Progenitor cell of endocrine pancreas (in vitro differentiated cells): ENCODE measurements at places on chromosomes 1 and 21.

- no peak overlapping the region for H3K27ac ChIP-seq
- H3K4me3 ChIP-seq = peak overlapping the region; percentile 33
- H3K36me3 ChIP-seq = no peaks in the 10 kb centered on the region
- DNase-seq = peak; percentile 50
These were observed 26.1 kb upstream of the SMIM12 start for GRCh38 chr1:34885405-34886247.

DNA sequence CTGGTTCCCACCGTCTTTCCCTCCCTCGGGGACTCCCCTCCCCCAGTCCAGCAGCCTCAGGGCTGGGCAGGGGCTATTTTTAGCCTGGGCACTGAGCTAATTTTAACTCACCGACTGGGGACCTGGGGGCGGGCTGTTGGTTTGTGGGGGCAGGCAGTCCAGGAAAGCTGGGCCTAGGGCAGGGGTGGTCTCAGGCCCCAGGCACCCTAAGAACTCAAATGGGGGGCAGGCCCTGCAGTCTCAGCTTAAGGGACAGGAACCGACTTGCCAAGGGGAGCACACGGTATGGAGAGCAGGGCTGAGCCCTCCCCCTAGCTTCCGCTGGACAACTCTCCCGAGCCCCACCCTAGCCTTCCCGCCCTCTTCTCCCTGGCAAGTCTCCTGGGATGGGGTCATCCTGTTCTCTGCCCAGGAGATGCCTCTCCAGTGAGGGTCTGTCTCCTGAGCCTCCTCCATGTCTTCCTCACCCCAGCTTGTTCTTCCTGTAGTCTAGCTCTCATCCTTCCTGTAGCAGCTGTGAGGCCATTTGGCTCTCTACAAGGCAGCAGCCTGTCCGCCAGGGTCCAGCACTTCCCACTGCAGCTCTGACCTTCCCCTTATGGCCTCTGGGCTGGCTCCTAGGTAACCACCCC is 10.1 kb downstream of the MEF2D start:
- DNase-seq = no peak
- no peak overlapping the region for H3K4me3 ChIP-seq
- no peaks in the 10 kb centered on the region for H3K27me3 ChIP-seq

- peaks cover 3% of the 10 kb centered on the region for H3K4me1 ChIP-seq
- DNase-seq = no peak
- no peak overlapping the region for H3K4me3 ChIP-seq
- no peak overlapping the region for H3K27ac ChIP-seq
- no peaks in the 10 kb centered on the region for H3K36me3 ChIP-seq
These were observed 446.8 kb upstream of the PLXNA2 start for GRCh38 chr1:208691012-208691411.

DNA sequence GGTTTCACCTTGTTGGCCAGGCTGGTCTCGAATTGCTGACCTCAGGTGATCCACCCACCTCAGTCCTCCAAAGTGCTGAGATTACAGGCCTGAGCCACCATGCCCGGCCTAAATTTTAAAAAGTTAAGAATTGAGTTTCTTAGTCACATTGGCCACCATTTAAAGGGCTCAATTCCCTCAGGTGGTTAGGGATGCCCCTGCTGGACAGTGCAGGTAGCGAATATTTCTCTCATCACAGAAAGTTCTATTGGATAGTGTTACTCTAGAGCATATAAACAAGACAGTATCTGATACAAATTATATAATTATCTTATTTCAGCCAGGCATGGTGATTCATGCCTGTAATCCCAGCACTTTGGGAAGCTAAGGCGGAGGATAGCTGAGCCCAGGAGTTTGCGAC is 320.2 kb downstream of the ZP4 start:
- H3K27me3 ChIP-seq = no peaks in the 10 kb centered on the region
- no peaks in the 10 kb centered on the region for H3K36me3 ChIP-seq
- H3K27ac ChIP-seq = no peak overlapping the region
- no peak overlapping the region for H3K4me3 ChIP-seq
- no peaks in the 10 kb centered on the region for H3K4me1 ChIP-seq

DNA sequence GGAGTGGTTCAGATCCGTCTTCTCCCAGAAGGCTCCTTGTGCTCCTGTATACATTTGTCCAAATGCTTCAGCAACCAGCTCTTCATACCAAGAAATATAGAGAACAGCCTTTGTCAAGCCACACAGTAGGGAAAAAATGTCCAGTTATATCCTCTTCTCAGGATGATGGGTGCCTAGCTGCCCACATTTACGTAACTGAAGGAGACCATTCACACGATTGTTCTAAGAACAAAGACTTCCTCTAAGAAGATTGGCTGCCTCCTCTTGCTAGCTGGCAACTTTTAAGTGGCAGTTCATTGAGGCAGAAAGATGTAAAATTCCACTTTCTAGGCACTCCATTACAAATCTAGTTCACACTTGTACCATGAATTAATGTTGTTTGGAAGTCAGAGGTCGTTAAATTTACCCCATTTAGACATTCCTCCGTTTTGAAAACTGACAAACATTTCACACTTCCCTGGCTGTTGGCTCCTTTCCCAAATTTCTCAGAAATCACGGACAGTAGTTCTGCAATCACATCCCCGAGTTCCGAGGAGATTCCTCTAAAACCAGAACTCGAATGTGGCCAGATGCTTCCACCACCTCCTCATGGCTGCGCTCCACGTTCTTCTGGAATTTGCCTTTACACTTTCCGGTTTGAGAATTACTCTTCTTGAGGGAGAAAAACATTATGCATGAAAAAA is 45.6 kb upstream of the CSF1 start:
- H3K4me3 ChIP-seq = no peak overlapping the region
- DNase-seq = no peak
- no peak overlapping the region for H3K27ac ChIP-seq
- peaks cover 25% of the 10 kb centered on the region for H3K27me3 ChIP-seq
- no peaks in the 10 kb centered on the region for H3K36me3 ChIP-seq

DNA sequence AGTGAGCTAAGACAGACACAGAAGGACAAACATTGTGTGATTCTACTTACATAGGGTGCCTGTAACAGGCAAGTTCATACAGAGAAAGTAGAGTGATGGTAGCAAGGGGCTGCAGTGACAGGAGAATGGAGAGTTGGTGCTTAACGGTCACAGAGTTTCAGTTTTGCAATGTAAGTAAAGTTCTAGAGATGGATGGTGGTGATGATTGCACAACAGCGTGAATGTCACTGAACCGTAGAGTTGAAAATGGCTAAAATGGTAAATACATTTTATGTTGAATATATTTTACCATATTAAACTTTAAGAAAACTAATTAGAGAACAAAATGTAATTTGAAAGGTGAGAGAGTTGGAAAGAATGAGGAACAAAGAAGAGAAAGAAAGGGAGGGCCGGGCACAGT is 8.7 kb downstream of the CFAP107 start:
- H3K27ac ChIP-seq = no peak overlapping the region
- H3K4me1 ChIP-seq = peaks cover 13% of the 10 kb centered on the region
- peaks cover 12% of the 10 kb centered on the region for H3K27me3 ChIP-seq
- no peak for DNase-seq
- no peaks in the 10 kb centered on the region for H3K36me3 ChIP-seq

DNA sequence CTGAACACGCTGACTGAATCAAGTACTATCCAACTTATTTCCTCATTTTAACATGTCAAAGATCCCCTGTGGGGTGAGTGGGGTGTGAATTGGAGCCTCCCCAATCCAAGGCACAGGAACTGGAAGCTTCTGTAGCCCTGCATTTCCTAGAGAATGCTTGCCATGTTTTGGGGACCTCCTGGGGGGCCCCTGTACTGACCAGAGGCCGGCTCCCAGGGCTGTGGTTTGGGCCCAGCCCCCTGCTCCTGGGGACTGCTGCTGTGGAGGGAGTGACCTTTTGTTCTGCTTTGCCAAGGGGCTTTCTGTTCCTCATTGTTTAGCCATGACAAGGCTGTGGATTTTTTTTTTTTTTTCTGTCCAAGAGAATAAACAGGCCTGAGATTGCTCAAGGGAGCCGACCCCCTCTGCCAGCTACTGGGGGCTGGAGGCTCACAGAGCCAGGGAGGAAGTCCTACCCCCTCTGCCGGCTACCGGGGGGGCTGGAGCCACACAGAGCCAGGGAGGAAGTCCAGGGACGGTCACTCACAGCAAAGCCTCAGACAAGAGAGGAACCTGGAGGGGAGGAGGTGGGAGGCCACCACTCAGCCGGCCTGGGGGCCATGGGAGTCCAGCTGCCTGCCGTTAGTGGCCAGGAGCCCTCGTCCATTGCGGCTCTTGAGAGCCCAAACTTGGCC is 17.4 kb downstream of the TNFRSF1B start:
- H3K4me3 ChIP-seq = no peak overlapping the region
- peaks cover 8% of the 10 kb centered on the region for H3K4me1 ChIP-seq
- peaks cover 3% of the 10 kb centered on the region for H3K27me3 ChIP-seq
- DNase-seq = no peak
- no peaks in the 10 kb centered on the region for H3K36me3 ChIP-seq
- peak overlapping the region; percentile 88 for H3K27ac ChIP-seq

DNA sequence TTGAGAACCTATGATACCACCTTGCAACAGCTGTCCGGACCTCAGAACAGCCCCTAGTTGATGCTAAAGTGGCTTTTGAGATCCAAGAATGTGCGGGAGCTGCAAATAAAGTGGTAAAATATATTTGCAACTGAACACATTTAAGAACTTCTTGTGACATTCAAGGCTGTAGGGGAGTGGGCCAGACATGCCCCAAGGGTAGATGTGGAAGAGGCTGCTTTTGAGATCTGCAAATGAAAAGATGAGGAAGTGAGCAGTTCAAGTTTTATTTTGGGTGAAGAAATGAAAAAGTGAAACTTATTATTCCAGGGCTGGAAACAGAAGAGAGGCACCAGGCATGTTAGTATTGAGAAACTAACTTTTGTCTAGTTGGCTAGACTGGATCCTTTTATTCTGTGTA is 359.5 kb upstream of the PLXNA2 start:
- no peak overlapping the region for H3K4me3 ChIP-seq
- peaks cover 8% of the 10 kb centered on the region for H3K27me3 ChIP-seq
- H3K4me1 ChIP-seq = peaks cover 13% of the 10 kb centered on the region
- no peak overlapping the region for H3K27ac ChIP-seq
- no peaks in the 10 kb centered on the region for H3K36me3 ChIP-seq
- no peak for DNase-seq

DNA sequence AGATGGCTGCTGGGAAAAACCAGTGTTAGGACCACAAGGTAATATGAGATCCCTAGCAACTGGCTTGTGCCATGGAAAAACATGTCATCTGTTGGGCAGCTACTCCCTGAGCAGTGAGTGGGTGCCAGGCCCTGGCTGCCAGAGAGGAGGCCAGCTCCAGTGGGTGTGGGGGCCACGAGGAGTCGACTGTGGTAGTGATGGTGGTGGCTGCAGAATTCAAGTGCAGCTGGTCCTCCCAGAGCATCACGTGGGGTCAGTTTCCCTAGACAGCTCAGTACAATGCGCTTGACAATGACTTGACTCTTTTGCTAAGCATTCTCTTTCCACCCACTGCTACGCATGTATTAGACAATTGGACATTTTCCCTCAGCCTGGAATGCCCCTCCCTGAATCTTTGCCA is 14.5 kb upstream of the CDC42 start:
- no peaks in the 10 kb centered on the region for H3K36me3 ChIP-seq
- no peak overlapping the region for H3K4me3 ChIP-seq
- peaks cover 11% of the 10 kb centered on the region for H3K4me1 ChIP-seq
- no peak for DNase-seq
- H3K27ac ChIP-seq = no peak overlapping the region

GRCh38 chr1:230760360-230760827 is 13.2 kb downstream of the CAPN9 start:
- H3K36me3 ChIP-seq = peaks cover 2% of the 10 kb centered on the region
- H3K4me1 ChIP-seq = peaks cover 11% of the 10 kb centered on the region
- H3K4me3 ChIP-seq = no peak overlapping the region
- no peak for DNase-seq

GRCh38 chr21:37531431-37531932 is 164.9 kb downstream of the DYRK1A start:
- no peak for DNase-seq
- no peak overlapping the region for H3K4me3 ChIP-seq
- peaks cover 4% of the 10 kb centered on the region for H3K27me3 ChIP-seq
- H3K4me1 ChIP-seq = peaks cover 3% of the 10 kb centered on the region
- H3K36me3 ChIP-seq = peaks cover under 1% of the 10 kb centered on the region

- DNase-seq = no peak
- H3K27me3 ChIP-seq = no peaks in the 10 kb centered on the region
- H3K4me1 ChIP-seq = no peaks in the 10 kb centered on the region
- H3K27ac ChIP-seq = no peak overlapping the region
These were observed 717.4 kb upstream of the ZP4 start for GRCh38 chr1:238608144-238608543.

- no peaks in the 10 kb centered on the region for H3K36me3 ChIP-seq
- no peak overlapping the region for H3K27ac ChIP-seq
- H3K4me1 ChIP-seq = peaks cover 17% of the 10 kb centered on the region
- DNase-seq = no peak
These were observed 149.9 kb downstream of the CLIC6 start for GRCh38 chr21:34818662-34819158.

- no peaks in the 10 kb centered on the region for H3K4me1 ChIP-seq
- H3K27ac ChIP-seq = no peak overlapping the region
- H3K27me3 ChIP-seq = no peaks in the 10 kb centered on the region
These were observed 11.9 kb downstream of the PACC1 start for GRCh38 chr1:212402666-212403321.

DNA sequence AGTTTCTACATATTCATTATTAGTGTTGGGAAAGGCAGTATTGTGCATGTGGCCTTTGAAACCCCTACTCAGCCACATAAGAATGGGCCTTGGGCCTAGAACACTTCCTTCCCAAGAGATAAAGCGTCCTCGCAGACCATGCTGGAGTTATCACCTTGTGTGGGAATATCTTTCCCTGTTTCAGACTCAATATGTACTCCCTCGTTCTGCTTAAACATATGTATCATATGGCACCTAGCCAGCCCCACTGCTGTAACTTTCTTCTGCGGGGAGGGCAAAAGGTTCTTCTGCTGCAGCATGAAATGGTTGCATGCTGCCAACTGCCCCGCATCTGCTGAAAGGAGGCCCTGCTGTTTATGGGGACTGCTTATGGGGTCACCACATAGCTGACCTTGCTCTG is 92.0 kb downstream of the CRB1 start:
- H3K27me3 ChIP-seq = no peaks in the 10 kb centered on the region
- DNase-seq = no peak
- H3K4me1 ChIP-seq = no peaks in the 10 kb centered on the region
- H3K4me3 ChIP-seq = no peak overlapping the region
- H3K27ac ChIP-seq = no peak overlapping the region
- H3K36me3 ChIP-seq = no peaks in the 10 kb centered on the region

- peaks cover 15% of the 10 kb centered on the region for H3K36me3 ChIP-seq
- no peak overlapping the region for H3K4me3 ChIP-seq
- H3K27ac ChIP-seq = no peak overlapping the region
- H3K27me3 ChIP-seq = no peaks in the 10 kb centered on the region
- peaks cover 3% of the 10 kb centered on the region for H3K4me1 ChIP-seq
These were observed 6.8 kb downstream of the THBS3 start for GRCh38 chr1:155200920-155201319.

GRCh38 chr1:37825506-37825905 is 17.5 kb upstream of the YRDC start:
- DNase-seq = no peak
- no peaks in the 10 kb centered on the region for H3K27me3 ChIP-seq
- no peaks in the 10 kb centered on the region for H3K4me1 ChIP-seq
- H3K27ac ChIP-seq = no peak overlapping the region
- H3K4me3 ChIP-seq = no peak overlapping the region
